ENCODE measurements at places on chromosomes 6 and 20.

DNA sequence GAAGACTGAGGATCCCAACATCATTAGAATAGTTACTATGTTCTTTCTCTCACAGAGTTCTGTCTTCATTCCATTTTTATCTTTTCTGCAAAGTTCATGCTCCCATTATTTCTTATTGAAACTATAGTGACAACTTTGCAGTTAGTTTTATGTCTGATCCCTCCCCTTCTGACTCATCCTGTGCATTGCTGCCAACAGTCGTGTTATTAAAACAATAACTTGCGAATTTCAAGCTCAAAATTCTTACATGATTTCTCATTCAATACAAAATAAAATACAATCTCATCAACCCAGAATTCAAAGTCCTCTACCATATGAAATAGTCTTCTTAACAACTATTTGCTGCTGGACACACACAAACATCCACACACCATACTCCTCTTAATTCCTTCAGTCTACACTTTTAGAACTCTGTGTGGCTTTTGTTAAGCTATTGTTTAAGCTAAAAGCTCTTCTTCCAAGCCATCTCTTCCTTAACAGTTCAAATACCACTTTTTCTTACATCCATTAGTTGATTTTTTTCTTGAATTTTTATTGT lies 261.4 kb upstream of the IRAK1BP1 start:
- DNase-seq, result no peak

DNA sequence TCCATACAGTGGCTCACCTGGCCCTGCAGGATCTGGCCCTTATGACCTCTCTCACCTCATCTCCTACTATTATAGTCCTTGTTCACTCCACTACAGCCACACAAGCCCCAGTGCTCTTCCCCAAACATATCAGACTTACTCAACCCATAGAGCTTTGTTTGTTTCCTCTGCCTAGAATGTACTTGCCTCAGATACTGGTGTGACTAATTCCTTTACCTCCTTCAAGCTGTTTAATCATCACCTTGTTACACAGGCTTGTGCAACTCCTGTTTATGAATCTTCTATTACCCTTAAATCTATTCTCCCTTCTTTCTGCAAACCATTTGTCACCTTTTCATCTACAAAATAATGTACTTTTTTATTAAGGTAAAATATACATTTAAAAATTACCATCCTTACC lies 3.2 kb downstream of the DEFB125 start:
- no peak for DNase-seq

GRCh38 chr6:142874676-142875075 lies 70.3 kb downstream of the HIVEP2 start:
- DNase-seq, result no peak

DNA sequence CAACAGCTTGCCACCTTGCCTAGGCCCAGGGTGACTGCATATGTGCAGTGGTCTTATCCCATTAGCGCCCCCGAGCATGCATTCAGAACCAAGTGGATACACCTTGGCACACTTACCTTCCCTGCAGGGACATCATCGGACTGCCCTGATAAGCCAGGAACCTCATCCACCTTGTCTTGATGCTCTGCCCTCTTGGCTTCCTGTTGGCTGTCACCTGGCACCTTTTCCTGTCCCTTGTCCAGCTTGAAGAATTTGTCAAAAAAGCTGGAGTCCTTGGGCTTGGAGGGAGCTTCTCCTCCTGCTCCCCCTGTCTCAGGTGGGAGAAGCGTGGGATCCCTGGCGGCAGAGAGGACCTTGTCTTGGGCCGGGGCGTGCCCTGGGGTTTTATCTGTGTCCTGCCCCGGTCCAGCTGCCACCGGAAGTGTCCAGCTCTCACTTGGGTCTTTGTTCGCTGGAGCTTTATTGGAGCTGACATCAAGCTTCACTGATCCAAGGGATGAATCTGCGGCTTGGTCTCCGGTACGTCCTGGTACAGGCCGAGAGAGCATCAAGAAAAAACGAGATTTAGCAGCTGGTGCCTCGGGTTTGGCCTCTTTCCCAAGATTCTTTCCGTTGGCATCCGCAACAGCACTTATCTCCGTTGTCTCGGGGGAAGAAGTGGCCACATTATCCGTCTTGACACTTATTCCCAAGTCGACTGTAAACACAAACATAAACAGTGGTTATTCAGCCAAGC lies 42.0 kb downstream of the BCAS1 start:
- DNase-seq, result no peak

- DNase-seq, result no peak
Observed at GRCh38 chr20:9686866-9687265, 152.0 kb downstream of the PAK5 start.

DNA sequence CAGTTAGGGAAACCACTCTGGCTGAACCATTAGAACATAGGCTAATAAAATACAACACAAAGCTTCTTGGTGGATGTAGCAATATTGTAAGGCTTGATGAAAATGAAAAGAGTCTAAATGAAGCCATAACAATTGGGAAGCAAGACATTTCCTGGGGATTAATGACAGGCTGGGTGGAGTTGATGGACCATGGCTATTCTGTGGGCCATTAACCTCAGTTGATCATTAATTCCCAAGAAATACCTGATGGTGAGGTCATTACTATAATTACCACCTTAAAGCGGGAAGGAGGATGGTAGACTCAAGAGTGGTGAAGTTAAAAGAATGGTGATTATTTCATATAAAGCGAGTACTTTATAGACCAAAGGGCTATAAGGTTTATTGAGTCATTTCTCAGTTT lies 455.8 kb upstream of the MAP3K7 start:
- no peak for DNase-seq

DNA sequence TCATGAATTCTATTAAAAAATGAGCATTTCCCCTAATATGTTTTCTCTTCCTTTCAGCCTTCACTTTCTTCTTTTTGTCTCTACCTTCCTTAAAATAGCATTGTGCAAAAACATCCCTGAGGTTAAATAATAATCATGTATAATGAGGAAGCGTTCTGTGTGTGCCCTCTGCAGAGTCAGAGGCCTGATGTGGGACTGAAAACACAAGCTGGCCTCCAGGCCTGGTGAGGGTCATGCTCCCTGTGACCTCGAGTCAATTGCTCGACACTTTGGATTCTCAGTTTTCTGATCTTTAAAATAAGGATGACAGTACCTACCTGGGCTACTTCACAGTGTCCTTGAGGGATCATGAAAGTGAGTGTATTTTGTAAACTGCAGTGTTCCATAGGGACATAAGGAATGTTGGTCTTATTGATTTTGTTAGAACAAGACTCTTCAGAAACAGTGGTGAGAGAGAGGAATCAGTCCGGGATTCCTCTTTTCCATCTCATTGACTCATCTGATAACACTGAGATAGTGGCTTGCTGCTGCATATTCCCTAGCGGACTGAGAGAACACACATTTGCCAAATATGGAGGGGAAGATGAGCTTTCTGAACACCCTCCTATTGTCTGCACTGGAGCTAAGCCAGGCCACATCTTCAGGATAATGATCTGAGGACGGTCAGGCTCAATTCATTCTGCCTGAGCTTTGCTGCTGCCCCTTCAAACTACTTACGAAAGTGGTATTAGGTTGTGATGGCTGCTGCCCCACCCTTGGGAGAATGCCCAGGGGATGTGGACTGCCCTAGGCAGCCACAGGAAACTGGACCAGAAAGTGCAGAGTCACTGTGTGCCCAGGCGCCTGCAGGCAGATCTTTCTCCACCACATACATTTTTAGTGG lies 39.6 kb upstream of the PDE7B start:
- DNase-seq, result no peak

GRCh38 chr6:150185732-150186117 lies 42.9 kb downstream of the PPP1R14C start:
- DNase-seq, result no peak

- no peak for DNase-seq
Observed at GRCh38 chr6:46191961-46192360, 21.2 kb upstream of the ENPP5 start.

- no peak for DNase-seq
Observed at GRCh38 chr6:136527831-136528230, 22.4 kb downstream of the MAP7 start.

DNA sequence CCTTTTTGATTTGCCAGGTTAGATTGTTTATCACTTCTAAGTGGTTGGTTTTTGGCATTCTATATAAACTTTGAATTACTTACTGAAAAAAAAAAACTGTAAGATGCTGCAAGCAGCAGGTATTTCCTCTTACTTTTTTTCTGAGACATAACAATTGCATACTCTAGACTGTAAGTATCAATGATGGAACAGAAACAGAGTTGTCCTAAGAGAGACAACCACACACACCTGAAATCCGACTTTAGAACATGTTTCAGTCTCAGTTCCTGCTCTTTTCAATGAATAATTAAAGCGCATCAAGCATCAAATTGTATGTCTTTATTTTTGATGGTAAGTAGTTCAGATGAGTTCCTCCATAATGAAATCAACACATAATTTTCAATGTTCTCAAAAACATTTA lies 105.3 kb upstream of the KHDRBS2 start:
- no peak for DNase-seq

- DNase-seq, result no peak
Observed at GRCh38 chr6:32070814-32071543, 32.8 kb downstream of the CYP21A2 start.

DNA sequence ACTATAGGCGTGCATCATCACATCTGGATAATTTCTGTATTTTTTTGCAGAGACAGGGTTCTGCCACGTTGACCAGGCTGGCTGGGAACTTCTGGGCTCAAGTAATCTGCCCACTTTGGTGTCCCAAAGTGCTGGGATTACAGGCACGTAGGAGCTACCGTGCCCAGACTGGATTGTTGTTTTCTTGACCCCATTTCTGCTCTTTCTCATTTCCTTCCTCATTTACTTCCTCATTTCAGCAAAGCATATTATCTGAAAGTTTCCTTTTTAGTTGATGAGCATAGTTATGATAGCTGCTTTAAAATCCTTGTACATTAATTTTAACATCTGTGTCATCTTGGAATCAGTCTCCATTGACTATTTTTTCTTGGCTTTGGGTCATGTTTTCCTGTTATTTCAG lies 301.0 kb upstream of the RUNX2 start:
- DNase-seq, result no peak

DNA sequence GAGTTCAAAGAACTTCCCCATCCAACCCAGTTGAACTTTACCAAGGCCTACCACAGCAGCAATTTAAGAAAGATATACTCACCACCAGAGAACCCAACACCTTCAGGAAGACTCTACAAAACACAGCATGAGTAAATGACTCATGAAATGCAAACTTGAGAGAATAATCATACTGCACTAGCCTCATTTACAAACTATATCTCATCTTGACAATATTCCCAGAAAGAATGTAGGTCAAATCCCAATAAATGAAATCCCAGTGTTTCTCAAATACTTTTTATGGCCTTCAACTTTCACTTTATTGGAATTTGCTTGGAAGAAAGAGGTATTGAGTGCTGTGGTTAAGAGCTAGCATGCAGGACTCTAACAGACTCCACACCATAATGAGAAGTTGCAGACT lies 60.0 kb downstream of the FYN start:
- no peak for DNase-seq

DNA sequence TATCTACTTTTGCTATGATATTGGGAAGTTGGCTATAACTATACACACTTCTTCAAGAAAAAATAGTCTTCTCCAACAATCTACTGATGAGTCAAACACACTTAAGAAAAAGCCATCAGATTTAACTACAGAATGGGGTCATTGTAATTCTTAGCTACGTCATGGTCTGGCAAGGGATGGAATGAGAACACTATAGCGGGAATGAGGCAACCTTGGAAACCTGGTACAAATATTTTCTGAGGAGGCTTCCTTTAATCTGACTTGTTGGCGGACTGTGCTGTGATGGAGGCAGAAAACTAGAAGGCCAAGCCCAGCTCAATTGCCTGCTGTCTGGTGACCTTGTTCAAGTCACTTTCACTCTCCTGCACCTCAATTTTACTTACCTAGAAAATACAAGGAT lies 586.8 kb upstream of the JAG1 start:
- DNase-seq, result no peak

- DNase-seq, result no peak
Observed at GRCh38 chr20:10453241-10453640, 18.1 kb downstream of the SLX4IP start.

DNA sequence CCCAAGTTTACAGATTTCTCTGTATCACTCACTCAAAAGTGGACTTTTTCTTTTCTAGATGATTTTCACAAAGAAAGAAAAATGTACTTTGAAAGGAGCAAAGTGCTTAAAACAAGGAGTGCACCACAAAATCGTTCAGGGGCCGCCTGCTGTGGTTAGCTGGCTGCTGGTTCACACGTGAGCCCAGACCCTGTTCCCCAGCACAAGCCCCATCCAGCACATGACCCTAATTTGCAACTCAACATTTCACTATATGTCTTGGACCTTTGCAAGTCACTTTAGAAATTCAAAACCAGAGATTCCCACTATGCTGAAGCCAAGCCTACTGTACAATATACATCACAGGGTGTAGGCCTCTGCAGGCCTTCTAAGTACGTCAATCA lies 95.5 kb upstream of the NHSL1 start:
- no peak for DNase-seq

GRCh38 chr6:134415656-134416055 lies 97.7 kb upstream of the SGK1 start:
- no peak for DNase-seq
